T-helper 2 cell (primary cell): ENCODE measurements at places on chromosomes 4 and X.

- DNase-seq: no peak
Measured at GRCh38 chrX:79719568-79720231, 294.9 kb upstream of the TBX22 start.

GRCh38 chrX:38206542-38206941, 14.1 kb downstream of the SRPX start:
- DNase-seq: no peak

GRCh38 chr4:145420595-145421214, 60.9 kb upstream of the SMAD1 start:
- no peak for DNase-seq

- DNase-seq: no peak
Measured at GRCh38 chr4:165210566-165210965, 3.2 kb downstream of the KLHL2 start.

- DNase-seq: peak; percentile 69
Measured at GRCh38 chrX:130097507-130098209, 12.6 kb downstream of the ELF4 start.

DNA sequence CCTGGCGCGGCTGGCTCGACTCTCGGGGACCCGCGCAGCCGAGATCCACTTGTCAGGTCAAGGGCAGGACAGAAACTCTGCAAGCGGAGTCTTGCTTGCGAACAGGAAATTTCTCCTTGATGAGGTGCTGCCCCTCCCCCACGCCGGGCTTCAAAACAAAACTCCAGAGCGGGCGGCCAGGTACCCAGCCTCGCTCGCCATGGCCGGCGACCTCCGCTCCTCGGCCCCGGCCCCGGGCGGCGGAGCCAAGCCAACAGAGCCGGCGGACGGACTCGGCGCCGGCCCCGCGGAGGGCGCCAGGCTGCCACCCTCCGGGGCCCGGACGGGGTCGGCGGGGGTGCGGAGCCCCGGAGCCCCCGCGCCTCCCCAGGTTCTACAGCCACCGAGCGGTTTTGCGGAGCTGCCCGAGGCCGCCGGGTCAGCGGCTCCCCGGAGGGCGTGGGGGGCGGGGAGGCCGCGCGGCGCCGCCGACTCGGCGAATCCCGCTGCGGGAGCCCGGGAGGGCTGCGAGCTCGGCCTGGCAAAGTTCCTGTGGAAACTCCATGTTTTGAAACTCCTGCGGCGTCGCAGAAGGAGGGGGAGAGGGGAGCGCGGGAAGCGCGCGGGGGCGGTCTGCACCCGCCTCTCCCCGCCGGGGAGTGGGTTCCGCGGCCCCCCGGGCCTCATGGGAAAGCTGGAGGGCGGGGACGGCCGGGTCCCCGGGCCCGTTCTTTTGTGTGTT, 11.7 kb upstream of the BCOR start:
- DNase-seq: no peak
